Non-pigmented ciliary epithelial cell (primary cell): ENCODE measurements at places on chromosomes 1 and 21.

DNA sequence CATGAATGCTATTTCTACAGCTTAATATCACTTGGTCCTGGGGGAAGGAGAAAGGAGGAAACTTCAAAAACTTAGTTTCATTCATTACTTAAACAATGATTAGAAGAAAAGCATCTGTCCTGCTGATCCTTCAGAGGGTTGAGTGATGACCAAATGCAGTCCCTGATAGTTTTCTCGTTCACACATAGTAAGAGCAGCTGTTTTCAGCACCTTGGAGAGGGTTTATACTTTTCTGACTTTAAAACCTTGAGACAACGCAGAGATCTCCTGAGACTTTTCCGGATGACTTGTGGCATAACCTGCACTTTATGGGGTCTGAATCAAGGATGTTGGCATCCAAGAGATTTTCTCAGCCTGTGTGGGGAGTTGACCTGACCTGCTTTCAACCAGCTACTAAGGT is 94.0 kb upstream of the KCND3 start:
- no peak for DNase-seq

- DNase-seq, result no peak
Observed at GRCh38 chr1:111209622-111210021, 9.2 kb upstream of the DENND2D start.

DNA sequence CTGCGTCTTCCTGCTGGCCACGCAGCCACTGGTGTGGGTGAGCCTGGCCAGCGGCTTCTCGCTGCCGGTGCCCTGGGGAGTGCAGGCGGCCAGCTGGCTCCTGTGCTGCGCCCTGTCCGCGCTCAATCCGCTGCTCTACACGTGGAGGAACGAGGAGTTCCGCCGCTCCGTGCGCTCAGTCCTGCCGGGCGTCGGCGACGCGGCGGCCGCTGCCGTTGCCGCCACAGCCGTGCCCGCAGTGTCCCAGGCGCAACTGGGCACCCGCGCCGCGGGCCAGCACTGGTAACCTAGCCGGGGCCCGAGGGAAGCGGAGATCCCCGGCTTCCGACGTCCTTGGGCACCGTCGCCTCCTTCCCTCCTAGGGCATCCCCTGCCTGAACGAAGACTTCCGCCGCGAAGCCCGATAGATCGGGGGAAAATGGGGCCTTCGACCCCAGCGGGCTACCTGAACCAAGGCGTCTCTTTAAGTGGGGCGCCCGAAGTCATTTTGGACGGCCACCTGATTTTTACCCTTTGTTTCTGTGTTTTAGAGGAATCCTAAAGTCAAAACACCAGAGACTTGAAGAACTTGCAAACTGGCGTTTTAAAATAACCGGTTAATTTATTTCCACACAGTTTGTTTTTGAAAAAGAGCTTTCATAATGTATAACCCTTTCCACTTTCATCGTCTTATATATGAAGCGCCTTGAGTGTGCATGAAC is 2.0 kb downstream of the GPR88 start:
- DNase-seq, result no peak

- no peak for DNase-seq
Observed at GRCh38 chr1:1085911-1086841, 12.1 kb upstream of the RNF223 start.

GRCh38 chr1:231618609-231619256 is 7.9 kb upstream of the DISC1 start:
- DNase-seq, result no peak

- DNase-seq, result no peak
Observed at GRCh38 chr1:215768303-215768702, 201.2 kb downstream of the KCTD3 start.

DNA sequence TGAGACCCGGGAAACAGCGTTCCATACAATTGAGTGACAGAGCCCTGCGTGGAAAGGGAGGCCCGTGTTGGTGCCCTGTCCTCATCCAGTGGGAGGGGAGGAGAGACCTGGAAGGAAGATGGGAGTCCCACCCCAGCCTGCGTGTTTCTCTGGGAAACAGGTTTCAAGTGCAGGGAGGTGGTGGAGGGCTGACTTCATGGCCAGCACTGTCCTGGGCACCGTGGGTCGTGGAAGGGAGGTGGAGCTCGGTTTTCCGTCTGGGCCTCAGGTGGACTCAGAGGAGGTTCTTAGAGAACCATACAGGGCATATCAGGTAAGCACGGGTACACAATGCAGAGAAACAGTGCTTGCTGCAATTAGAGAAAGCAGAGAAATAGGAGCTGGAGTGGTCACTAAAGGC is 222.6 kb downstream of the CAMTA1 start:
- no peak for DNase-seq

DNA sequence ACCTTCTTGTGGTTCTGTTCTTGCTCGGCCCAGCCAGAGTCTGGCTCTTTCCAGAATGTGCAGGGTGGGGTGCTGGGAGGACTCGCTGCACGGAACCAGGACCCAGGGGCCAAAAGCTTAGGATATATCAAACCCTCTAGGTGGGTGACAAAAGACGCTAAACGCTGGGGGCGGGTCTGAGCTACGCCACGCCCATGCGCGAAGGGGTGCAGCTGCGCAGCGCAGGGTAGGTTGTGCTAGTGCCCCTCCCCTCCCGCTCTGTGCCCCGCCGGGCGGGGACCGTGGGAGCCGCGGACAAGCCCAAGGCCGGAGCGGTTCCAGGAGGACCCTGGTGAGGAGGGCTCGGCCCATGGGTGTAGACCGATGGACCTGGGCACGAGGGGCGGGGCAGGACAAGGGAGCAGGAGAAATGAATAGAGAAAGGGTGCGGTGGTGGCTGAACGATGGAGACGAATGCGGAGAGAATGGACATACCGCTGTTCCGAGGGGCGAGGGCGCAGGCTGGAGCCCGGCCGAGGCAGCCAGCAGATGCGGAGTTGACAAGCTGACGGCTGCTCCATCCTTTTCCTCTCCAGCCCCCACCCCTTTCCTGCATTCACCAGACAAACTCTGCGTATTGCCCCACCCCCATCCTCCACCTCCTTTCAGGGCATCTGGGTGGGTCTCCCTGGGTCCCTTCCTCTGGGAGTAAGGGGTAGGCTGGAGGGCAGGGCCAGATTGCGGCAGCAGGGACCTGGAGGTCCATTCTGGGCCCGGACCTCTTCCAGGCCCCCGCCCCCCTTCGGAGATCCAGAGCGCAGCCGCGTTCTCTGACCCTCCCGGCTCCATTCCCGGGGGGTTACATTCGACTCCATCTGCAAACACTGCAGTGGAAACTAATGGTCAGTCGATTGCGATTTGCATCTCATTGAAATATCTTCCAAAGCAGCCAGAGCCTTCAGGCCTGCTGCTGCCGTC is at the start of gene RUSC1:
Gene RUSC1, plus strand, starts transcription at position 234 of the 957 bp plus-strand sequence. CDS start 880 bp downstream, outside the sequence.
- no peak for DNase-seq

GRCh38 chr21:36858320-36858957 is 108.0 kb downstream of the HLCS start:
- DNase-seq, result no peak

DNA sequence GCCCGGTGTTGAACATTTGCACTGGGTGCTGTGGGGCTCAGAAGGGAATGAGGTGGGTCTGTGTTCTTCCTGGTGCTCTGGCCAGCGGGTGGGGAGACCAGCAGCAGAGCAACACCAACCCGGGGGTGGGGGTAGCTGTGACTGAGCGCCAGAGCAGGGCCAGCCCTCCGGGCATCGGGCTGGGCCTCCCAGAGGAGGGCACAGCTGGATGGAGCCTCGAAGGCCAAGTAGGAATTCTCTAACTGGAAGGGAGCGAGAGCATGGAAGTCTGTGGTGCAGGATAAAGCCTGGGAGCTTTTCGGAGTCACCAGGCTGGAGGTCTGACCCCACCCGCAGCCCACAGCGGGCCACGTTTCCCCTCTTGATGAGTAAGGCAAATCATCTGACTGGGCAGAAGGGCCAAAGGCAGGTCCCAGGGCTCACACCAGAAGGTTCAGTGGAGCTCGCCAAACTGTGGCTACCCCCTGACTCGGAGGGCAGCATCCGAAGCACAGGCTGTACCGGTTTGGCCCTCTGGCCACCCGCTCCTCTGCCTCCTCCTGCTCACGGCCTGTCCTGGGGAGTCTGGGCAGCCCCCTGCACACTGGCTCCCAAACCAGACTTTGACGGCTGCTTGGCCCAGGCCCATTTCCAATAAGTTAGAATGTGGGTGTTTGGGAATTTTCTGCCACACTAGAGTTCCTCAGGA is 18.8 kb downstream of the SLC1A7 start:
- no peak for DNase-seq

DNA sequence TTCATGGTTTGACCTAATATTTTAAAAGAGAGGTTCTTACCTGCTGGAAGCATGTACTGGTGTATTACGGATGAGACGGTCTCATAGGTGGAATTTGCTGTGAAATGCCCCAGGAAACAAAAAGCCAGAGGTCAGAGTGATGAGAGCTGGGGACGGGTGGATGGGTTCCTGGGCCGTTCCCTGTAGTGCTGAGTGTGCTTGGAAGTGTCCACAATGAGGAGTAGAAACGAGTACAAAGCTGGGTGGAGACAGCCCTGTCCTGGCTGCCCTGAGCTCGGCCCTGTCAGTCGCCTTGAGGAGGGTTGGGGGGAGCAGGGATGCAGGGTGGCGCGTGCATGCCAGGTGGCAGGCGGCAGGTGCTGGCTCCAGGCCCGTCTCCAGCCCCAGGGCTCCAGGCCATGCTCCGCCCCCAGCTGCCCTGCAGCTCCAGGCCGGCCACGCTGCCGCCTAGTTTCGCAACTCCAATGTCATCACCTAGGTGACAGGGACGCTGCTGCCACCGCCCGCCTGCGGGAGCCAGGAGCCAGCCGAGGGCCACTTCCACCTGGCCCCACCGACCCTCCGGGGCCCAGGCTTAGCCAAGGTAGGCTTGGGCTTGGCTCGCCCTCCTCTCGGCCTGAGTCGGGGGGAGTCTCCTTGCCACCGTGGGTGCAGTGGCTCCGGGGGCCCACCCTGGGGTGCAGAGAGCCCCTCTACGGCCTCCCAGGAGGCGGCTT is 16.4 kb downstream of the TP73 start:
- no peak for DNase-seq

- DNase-seq, result no peak
Observed at GRCh38 chr1:23809751-23810171, 9.2 kb upstream of the GALE start.

DNA sequence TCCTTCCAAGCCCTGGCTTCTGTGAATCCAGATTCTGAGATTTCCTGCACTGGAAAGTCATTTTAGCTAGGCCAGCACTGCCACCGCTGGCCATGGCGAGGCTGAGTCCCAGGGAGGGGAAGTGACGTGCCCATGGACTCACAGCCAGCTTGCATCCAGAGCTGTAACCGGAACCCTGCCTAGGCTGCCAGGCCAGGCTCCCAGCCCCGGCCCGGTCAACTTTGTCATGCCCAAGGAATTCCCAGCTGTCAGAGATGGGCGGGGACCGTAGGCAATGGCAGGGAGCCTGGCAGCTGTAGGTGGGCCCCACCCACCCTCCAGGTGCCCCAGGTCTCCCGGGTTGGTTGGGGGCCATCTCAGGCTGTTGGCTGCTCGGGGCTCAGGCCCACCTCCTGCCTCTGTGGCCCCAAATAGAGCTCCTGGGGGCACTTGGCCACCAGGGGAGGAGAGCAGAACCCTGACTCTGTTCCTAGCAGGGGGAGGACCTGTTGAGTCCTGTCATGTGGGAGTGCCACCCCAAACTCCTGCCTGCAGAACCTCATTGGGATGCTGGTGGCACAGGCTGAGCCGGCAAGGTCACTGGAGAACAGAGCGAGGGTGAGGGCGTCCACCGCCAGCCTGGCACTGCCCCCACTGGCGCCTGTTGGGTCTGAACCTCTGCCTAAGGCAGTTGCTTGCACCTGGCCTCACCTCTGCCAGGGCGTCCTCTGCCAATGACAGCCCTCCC is 57.8 kb downstream of the FOXO6 start:
- no peak for DNase-seq
